ENCODE measurements at places on chromosomes 13 and 19.

- no peak for DNase-seq
Observed at GRCh38 chr13:26719356-26719945, 41.1 kb downstream of the GPR12 start.

- no peak for DNase-seq
Observed at GRCh38 chr13:88125055-88125454, 453.9 kb downstream of the SLITRK5 start.

DNA sequence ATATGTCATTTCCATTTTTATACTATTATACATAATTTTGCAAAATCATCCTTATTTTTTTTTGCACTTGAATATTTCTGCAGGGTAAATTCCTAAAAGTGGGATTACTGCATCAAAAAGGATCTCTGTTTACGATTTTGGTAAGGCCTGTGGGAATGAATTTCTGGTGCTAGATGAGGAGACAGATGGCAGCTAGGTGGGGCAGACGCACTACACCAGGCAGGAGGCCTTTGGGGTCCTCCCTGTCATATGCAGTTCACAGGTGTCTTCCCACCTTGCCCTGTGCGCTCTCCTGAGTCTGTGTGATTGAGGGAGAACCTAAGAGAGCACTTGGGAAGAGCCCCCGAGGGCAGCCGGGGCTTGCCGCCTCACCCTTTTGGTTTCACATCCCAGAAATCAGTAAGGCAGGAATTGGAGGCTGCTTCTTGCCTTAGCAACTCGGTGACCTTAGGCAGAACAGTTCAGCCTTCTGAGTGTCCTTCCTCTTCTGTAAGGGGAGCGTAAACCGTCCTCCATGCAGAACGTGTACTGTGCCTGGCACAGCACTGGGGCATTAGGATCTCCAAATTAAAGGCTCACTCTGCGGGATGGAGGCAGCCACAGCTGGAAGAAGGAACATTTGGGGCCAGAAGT lies 13.4 kb upstream of the GJB2 start:
- no peak for DNase-seq

- DNase-seq = peak; percentile 54
Observed at GRCh38 chr19:44747739-44748425, 626 bp upstream of the BCL3 start.

- DNase-seq = no peak
Observed at GRCh38 chr19:29926031-29926430, 16.0 kb upstream of the URI1 start.

GRCh38 chr19:29381353-29382203 lies 144.2 kb upstream of the VSTM2B start:
- DNase-seq = no peak

DNA sequence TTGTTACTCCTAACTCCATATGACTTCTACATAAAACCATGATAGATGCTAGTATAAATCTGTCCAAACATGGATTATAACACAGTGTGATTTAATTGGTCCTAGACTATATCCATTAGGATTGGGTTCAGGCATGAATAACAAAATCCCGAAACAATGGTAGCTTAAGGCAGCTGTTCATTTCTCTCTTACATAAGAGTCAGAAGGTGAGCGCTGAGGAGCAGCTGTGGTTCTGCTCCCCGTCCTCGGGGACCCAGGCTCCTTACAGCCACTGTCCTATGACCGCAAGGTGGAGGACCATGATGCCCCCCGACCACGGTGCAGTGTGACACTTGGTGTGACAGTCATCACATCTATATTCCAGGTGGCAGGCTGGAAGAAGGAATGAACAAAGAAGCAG lies 145.8 kb downstream of the SLC7A1 start:
- no peak for DNase-seq

- no peak for DNase-seq
Observed at GRCh38 chr19:28213470-28214082, 999.4 kb downstream of the UQCRFS1 start.

- DNase-seq = no peak
Observed at GRCh38 chr19:14097532-14098151, 7.1 kb upstream of the SAMD1 start.

DNA sequence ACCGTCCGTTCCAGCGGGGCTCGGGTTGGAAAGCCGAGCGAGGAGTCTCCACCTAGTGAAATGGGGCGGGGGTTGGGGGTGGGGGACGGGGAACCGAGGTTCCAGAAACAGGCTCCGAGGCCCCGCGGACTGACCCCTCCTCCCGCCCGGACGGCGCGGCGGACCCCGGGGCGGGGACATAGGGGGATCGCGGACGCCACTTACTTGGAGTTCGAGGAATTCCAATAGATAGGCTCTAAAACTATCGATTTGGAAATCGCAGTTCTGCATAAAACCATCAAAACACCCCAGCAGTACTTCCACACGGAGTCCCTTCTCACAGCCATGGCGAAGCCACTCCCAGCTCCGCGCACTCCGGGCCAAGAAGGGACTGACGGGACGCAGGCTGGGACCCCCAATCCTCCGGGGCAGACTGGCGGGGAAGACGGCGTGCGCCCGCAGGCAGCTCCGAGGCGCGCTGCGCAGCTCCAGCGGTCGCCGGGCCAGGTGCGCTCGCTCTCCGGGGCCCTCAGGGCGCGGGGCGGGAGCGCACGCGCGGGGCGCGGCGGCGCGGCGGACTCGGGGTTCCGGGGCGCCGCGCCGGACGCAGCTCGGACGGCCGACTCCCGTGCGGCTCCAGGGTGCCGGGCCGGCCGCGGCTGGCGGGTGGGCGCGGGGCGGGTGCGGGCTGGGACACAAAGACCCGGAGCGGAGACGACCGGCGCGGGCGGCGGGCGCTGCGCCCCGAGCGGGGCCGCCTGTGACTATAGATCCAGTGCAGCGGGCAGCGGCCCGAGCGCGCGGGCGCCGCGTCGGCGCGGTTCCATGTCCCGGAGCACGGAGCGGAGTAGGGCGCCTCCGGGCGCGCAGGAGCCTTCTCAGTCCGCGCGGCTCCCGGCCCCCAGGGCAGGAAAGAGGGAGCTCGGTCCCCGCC lies 567 bp downstream of the EFNB2 start:
- peak; percentile 45 for DNase-seq
